Right renal cortex interstitium (tissue), 3 donors: ENCODE measurements at places on chromosomes 1 and 21. TPM values are rescaled to one million over a fixed set of nuclear protein-coding genes. Genes with fewer than 3 reads are reported as not detected.

The PDZK1IP1 gene
- 43.7 TPM for polyA plus RNA-seq

DNA sequence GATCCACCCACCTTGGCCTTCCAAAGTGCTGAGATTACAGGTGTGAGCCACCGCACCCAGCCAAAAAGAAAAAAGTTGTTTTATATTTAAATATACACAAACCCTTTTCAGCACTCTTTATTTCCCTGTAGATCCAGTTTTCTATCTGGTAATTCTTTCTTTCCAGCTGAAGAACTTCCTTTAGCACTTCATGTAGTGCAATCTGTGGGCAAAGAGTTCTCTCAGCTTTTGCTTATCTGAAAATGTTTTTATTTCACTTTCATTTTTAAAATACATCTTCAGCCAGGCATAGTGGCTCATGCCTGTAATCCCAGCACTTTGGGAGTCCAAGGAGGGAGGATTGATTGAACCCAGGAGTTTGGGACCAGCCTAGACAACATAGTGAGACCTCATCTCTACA is 28.5 kb upstream of the HYI start:
- DNase-seq: no peak

DNA sequence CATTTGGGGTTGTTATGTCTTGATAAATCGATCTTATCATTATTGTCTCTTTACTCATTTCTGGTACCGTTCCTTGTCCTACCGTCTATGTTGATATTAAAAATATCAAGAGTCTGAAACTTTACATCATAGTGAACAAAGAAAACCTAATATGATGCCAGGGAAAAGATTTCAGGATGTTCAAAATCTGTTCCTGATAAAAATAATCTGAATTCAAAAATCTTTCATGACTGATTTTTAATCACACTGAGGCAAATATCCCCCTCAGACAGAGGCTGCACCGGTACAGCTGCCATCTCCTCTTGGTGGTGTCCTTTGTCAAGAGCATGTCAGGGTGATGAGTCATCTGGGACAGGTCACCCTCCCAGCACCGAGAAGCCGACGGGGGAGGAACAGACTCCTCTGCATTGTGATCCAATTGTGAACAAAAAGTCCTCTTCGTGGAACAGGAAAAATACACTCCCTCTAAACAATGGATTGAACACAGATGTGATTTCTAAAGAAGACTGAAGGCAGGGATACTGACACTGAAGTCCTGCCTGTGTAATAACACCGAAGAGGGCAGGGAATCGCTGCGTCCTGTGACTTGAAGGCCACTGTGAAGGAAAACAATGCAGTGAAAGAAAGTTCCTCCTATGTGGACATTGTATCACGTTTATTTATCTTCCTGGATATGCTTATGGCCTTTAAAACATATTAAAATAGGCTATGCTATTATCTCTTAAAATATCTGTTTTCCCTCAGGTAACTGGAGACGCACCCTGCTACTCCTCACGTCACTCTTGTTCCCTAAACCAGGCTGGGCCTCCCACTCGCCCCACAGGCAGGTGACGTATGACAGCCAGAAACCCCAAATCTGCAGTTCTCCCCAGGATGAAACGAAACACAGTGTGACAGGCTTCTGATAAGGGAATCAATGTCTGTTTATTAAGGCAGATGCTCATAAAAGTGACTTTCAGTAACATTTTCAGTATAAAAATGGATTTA is 4.3 kb upstream of the SPATC1L start:
- no peak for DNase-seq

DNA sequence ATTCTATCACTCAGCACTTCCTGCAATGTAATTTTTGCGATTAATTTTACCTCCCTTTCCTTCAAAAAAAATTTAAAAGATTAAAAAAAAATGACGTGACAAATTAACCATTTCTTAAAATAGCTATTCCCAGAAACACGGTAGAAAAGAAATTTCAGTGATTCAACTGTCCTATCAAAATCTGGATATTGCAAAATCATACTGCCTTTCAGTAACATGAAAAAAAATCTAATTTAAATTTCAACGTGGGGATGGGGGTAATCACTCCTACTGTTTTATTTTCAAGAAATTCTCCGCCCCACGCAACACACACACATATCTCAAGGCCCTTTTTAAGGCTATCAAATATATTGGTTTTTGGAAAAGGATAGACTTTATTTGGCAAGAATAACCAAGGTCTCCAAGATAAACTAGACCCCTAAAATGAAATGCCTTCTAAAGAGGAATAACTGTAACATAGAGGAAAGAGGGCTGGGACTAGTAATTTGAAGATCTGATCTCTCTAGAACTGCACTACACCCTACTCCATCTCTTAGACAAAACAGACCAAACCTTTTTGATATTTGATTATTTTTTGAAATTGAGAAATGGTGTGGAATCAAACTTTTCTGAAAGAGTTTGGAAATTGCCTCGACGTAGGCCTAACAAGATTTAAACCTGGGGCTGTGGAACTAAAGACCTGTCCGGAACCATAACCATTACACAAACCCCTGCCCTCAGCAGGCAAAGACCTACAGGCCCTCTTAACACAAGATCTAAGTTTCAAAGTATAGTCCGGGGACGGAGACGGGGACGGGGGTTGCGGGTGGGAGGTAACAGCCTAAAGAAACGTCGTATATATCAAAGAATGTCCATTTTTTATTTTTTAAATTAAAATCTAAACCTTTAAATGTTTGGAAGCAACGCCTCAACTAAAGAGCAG is 941 bp downstream of the ARNT start:
- DNase-seq: no peak

GRCh38 chr1:206421616-206422340 is 48.5 kb upstream of the IKBKE start:
- DNase-seq: no peak
